NCI-H1930 (cell line): ENCODE measurements at places on chromosomes 12 and 14.
A peak's percentile ranks its signal among the peaks of the same experiment; 100 is the strongest.

DNA sequence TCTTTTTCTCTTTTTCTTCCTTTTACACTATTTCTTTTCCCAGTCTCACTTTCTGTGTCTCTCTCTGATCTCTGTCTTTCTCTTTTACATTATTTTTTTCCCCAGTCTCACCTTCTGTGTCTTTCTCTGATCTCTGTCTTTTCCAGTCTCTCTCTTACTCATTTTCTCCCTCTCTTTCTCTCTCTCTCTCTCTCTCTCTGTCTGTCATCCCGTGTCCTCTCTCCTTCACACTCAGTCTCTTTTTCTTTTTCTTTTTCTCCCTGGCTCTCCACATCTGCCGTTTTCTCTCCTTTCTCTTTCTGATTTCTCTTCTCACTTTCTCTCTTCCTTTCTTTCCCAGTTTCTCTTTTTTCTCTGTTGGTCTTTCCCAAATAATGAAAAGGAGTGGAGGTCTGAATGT is 22.3 kb downstream of the DHRS4L2 start:
- DNase-seq: no peak

- no peak for DNase-seq
These were observed 40.8 kb downstream of the ANO6 start for GRCh38 chr12:45256721-45257120.

DNA sequence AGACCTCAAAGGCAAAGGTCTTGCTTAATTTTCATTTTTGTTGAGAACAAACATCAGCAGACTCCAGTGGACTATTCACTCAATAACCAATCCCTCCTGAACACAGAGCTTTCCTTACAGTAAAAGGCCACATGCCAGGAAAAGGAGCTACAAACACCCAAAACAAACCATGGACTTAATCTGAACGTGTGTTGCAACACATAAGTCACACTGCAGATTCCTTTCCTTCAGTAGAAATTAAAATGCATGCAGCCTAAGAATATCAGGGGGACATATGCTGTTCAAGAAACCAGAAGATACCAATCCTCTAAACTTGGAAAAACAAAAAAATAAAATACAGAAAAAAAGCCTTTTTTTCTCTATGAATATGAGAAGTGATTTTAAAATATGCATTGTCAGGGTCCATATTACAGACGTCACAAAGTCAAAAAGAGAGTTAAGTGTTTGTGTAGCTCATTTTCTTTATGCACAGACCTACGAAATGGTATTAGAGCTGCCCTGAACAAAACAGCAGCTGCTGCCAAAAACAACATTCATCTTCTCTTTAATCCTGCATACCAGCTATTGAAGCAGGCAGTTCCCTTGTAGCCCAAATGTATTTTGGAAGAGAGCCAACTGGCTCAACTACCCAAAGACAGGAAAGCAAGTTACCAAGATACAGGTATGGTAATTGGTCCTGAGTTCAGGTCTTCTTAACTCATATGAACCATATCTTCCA is 26.2 kb downstream of the KITLG start:
- peak; percentile 63 for DNase-seq

GRCh38 chr12:52073531-52074381 is 4.0 kb downstream of the ATG101 start:
- DNase-seq: no peak

DNA sequence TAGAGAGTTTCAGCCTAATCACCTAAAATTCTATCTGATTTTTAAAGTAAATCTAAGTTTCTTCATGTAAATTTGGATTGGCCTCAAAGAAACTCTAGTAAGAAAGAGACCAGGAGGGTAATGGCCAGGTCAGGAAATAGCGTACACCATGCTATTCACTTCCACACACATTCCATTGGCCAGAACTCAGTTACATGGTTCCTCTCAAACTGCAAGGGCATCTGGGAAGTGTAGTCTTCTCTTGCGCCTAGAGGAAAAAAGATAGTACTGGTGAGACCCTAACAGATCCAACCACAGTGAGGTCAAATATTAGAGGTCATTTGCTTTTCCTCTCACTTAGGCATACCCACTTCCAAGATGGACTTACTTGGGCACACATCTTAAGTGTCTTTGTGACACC is 39.1 kb downstream of the MBIP start:
- DNase-seq: no peak
